Dermis microvascular lymphatic vessel endothelial cell (primary cell): ENCODE measurements at places on chromosomes 5 and 9.
A peak's percentile ranks its signal among the peaks of the same experiment; 100 is the strongest.

DNA sequence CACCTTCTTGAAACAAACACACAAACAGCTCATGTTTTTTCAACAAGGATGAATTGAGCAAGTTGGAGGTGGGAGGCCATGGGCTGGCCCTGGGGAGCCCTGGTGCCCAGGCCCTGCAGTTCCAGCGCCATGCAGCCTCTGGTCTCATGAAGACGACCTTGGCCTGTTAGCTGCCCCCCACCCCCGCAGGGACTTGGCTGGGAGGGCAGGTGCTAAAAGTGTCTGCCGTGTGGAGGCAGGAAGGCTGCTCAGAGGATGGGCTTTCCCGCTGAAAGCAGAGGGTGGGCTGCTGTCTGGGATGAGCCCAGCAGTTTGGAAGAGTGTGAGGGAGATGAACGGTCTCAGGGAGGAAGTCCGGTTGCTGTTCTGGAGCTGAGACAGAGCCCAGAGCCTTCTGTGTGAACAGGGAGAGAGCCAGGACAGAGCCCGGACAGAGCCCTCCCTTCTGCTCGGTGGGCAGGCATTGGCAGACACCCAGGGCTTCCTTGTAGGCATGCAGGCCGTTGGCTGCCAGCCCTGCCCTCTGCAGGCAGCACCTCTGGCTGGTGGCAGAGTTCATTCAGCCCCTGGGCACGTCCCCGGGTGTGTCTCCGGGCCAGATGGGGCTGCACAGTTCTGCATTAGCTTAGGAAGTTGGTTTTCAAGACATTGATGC, 18.7 kb downstream of the ROPN1L start:
- DNase-seq: peak; percentile 61

GRCh38 chr5:11214864-11215644, 454.0 kb upstream of the DAP start:
- no peak for DNase-seq

GRCh38 chr5:131986161-131986912, 25.1 kb downstream of the ACSL6 start:
- no peak for DNase-seq

DNA sequence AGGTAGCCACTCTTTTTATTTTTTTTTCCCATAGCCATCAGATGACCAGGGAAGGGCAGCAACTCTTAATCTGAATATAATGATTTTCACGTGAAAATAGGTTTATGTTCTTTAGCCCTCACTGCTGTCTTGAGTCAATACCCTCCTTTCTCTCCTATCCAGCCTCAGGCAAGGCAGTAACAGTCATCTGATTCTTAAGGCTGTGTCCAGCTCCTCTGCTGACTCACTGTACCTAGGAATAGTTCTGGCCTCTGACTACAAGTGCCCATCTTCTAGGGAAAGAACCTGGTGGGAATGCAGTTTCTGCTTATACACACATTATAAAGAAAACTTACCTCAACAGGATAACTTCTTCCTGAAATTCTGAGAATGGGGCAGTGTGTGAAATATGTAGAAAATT, 30.7 kb downstream of the DHX29 start:
- no peak for DNase-seq

DNA sequence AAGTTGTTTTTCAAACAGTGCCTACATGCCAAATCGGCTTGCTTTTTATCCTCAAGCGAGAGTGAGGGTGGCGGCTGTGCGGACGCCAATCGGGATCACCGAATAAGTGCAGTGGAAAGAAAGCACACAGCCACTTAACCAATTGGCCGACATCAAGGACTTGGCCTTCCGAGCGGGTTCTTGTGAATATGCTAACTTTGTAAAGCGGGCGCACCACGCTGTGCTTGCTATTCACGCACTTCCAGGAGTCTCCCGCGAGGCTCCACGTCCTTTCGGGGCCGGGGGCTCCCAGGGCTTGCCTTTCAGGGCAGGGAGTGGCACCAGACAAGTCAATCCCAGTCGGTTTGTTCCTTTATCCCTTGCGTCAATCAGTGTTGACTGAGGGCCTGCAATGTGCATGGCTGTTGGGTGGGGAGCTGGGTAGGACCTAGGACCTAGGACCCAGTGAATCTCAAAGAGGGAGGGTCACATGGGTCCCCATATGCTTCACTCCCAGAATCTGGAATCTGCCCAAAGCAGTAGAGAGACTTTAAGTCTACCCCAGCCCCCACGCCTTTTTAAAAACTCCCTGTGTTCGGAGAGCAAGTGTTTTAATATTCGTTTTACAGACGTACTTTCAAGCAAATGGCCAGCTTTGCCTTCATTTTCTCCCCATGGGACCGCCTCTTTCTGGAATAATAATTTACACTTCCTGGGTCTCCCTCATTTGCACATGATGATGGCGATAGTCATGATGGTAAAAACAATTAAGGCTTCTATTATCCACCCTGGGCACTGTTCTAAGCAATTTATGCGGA, 2.0 kb upstream of the GCNT4 start:
- peak; percentile 33 for DNase-seq

GRCh38 chr5:169745441-169746146, 108.5 kb downstream of the DOCK2 start:
- DNase-seq: no peak

- DNase-seq: no peak
Measured at GRCh38 chr9:95733741-95734666, 141.5 kb upstream of the ERCC6L2 start.

DNA sequence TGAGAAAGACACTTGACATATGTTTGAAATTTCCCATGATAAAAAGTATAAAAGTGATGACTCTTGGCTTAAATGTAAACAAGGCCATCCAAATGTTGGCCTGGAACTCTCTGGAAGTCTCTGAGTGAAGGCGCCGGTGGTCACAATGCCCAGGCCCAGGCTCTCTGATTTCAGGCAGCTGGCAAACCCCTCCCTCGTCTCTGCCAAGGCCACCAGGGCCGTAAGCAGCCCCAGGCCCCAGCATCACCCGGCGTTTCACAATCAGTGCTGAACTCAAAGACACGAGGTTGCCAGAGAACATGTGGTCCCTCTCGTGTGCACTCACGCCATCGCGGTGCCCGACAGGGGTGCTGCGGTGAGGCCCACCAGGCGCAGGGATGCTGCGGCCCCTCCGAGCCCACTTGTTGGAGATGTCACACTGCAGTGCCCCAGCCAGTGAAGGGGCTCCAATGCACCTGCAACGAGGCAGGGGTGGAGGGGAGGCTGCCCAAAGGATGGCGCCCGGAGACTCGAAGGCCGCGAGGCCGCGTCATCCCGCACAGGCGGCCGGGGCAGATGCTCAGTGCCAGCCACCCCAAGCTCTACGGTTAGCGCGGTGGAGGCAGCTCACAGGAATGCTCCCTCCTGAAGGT, 15.0 kb downstream of the LPCAT1 start:
- no peak for DNase-seq

DNA sequence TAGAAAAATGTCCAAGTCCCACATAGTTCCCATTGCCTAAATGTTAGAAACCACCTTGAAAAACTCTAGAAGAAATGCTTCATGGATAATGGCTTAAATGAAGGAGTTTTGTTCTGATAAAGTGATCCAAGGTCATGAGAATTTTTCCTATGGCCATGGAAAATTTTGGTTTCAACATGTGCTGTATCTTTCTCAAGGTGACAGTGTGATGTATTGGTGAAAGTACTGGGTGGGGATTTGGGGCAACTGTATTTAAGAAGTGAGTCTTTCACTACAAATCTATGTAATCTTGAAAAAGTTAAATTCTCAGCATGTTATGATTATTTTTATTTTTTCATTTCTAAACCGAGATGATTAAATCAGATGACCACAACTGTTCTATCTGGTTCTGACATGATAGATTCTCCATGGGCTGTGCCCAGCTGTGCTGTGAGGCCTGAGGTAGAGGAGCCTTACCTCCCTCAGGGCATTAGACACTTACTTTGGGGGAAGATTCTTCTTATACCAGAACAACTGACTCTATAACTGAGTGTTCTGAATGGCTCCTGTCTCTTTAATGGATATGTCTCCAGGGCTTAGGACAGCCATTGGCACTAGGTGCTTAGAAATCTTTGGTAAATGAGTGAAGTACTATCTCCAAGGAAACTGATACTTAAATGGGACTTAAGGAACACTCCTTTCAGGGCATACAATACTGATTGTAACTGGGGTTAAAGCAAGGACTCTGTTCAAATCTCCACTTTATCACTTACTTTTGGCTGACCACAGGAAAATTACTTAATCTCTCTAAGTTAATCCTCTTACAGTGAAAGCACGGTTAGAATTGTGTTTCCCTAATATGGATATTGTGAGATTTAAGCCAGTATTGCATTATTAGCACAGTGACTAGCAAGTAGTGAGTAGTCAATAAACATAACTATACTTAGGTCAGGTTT, 397.4 kb upstream of the MEF2C start:
- no peak for DNase-seq

GRCh38 chr9:88106492-88106891, 31.8 kb downstream of the SPATA31C2 start:
- no peak for DNase-seq

- peak; percentile 2 for DNase-seq
Measured at GRCh38 chr9:101398930-101399642, 435 bp downstream of the ZNF189 start.

GRCh38 chr9:15307523-15307841, 466 bp upstream of the TTC39B start:
- DNase-seq: no peak

DNA sequence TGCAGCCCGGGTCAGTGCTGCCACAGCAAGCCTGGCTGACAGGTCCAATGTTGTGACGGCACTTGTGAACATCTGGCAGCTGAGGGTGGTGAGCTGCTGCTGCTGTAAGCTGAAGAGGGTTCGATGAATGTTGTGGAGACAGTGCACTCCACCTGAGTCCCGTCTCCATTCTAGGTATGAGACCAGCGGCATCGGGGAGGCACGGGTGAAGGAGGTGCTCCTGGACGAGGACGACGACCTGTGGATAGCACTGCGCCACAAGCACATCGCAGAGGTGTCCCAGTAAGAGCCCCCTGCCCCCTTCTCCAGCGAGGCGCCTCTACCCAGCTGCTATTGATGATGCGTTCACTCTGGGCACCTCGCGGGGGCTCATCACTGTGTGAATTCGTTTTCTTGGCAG, 38.9 kb upstream of the CFAP157 start:
- no peak for DNase-seq

DNA sequence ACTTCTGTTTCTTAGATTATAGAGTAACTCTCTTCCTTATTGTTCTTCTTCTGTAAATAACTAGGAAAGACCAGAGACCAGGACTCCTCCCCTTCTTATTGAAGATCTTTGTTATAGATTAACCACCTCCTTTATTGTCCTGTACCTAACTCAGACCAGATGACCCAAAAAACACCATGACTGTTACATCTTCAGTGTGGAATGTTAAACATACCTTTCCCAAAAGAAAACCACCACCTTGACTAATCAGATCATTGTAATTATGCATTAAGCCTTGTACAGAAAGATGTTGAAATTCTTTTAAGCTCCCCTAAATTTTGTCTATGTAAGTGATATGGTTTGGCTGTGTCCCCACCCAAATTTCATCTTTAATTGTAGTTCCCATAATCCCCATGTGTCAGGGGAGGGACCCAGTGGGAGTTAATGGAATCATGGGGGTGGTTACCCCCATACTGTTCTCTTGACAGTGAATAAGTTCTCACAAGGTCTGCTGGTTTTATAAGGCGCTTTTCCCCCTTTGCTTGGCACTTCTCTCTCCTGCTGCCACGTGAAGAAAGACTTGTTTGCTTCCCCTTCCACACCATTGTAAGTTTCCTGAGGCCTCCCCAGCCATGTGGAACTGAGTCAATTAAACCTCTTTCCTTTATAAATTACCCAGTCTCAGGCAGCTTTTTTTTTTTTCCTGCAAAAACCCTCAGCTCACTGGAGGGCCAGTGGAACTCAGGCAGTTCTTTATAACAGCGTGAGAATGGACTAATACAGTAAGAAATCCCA, 26.3 kb downstream of the ARSB start:
- no peak for DNase-seq

DNA sequence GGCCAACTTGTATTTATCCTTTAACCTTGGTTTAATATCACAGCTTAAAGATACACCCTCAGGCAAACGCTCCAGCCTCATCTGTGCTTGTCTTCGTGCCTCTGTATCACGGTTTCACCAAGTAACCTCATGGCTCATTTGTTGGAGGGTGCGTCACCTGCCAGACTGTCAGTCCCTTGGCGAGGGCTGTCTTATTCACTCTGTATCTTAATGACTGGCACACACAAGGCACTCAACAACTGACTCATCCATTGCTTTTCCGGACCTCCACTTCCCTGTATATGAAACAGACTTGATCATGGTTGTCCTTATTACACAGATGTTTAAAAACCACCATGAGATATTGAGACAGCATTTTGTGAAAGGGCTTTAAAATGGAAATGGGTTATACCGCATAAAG, 28.0 kb downstream of the LCP2 start:
- peak; percentile 55 for DNase-seq

- DNase-seq: no peak
Measured at GRCh38 chr9:22055090-22055489, 46.0 kb upstream of the CDKN2B start.

- DNase-seq: peak; percentile 72
Measured at GRCh38 chr5:125326150-125326510, 579.7 kb upstream of the ZNF608 start.

GRCh38 chr9:128894764-128895163, 12.8 kb downstream of the LRRC8A start:
- no peak for DNase-seq

GRCh38 chr5:120463006-120463680, 957 bp upstream of the PRR16 start:
- no peak for DNase-seq

DNA sequence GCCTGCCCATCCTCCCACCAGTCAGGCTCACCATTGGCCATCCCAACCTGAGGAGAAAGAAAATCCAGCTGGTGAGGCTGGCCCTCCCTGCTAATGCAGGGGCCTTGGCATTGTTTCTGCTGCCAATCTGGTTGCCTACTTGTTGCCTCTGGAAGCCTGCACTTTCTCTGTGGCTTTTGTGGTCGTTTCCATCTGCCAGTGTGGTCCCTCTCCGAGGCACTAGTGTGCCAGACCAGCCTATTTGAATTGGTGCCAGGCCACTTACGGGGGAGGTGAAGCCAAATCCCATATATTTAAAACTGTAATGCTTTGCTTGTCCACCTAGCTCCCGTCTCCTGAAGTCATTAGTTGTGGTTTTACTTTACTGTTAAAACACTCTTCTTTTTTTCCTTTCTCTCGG, 213.4 kb upstream of the ADAMTSL1 start:
- no peak for DNase-seq

DNA sequence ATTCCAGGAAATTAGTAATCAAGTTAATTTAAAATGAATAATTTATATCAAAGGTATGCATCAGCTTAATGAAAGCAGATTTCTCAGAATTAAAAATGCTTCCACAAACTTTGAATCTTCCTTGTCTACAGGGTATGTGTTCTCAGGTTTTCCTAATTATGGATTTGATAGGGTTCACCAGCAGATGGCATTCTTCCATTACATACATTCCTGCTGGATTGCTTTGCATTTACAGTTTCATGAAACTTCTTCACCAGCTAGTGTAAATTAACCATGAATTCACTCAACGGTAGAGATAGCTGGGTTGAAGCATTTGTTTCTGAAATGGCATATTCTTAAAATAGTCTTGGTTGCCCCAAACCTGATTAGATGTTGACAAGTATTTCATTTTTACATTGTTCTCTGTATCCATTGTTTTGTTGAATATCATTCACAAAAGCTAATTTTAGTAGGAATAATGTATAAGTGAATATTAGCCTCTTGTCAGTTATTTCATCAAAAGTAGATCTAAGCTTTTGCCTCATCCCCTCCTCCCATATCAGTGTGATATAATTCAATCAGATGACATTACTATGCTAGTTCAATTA, 68.7 kb upstream of the WDR41 start:
- DNase-seq: peak; percentile 30
